ENCODE measurements at places on chromosomes 6 and 20. TPM values are rescaled to one million over a fixed set of nuclear protein-coding genes. Genes with fewer than 3 reads are reported as not detected.

The SAMD5 gene
- total RNA-seq = 4.8 TPM

The MACROD2 gene
- 17.1 TPM for total RNA-seq

DNA sequence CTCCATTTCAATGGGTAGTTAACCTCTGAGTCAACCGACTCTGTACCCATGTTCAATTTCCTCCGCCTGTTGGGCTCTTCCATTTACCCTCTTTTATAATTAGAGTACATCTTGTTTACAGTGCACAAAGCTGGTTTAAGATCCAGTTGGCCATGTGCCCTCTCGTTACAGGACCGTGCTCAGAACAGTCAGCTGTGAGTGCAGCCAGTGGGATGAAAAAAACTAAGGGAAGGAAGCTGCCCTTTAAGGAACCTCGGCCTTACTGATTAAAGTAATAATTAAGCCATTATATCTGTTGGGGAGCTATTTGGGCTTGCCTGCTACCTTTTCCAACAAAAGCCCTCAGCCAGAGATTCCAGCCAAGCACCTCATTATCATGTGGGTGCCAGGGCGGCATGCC is 68.8 kb downstream of the TMEM170B start:
- no peak for DNase-seq

The ISM1 gene
- total RNA-seq = 8.4 TPM

DNA sequence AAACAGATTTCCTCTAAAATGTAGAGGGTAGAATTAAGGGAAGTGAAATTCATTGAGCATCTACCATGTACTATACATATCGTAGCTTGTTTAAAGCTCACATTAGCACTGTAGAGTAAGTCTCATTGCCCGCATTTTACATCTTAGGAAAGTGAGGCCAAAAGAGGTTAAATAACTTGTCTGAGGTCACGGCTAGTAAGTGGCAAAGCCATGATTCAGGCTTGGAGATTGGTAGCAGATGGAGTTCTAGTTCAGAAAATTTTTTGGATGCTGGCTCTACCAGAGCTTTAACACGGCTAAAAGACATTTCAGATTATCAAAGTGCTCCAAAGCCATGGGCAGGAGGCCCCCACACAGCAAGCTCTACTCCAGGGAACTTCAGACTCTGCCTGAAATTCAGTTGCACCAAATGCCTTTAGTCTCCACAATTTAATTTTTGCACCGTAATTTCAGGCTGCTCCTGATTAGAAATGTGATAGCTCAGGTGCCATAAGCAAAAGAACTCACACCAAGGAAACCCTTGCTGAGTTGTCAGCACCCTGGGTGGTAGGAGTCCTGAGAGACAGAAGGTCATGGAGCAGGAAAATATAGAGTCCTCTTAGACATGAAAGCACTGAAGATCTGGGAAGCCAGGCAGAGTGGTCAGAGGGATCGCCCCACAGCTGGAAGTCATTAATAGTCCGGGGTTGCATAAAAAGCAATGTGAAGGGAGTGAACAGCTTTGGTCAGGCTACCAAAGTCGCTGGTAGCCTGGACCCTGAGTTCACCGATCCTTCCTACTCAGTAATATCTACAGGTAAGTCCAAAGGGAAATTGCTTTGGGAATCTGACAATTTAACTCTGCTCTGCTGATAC is 55.2 kb upstream of the ASIP start:
- no peak for DNase-seq

DNA sequence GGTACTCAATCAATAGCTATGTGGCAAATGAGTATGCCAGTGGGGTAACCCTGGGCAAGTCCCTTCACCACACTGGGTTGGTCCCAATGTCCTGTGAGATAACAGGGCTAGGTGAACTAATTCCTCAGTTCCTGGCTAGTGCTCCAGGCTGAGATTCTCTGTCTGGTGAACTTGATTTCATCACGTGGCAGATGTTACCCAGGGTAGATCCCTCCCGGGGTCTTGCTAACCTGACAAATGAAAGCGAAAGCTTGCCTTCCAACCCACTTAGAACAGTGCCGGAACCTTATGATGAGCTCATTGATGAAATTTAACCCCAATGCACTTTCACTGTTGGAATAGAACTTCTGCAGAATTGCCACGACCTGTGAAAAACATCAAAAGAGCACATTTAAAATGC is 6.6 kb upstream of the ANKRD60 start:
- peak; percentile 18 for DNase-seq

DNA sequence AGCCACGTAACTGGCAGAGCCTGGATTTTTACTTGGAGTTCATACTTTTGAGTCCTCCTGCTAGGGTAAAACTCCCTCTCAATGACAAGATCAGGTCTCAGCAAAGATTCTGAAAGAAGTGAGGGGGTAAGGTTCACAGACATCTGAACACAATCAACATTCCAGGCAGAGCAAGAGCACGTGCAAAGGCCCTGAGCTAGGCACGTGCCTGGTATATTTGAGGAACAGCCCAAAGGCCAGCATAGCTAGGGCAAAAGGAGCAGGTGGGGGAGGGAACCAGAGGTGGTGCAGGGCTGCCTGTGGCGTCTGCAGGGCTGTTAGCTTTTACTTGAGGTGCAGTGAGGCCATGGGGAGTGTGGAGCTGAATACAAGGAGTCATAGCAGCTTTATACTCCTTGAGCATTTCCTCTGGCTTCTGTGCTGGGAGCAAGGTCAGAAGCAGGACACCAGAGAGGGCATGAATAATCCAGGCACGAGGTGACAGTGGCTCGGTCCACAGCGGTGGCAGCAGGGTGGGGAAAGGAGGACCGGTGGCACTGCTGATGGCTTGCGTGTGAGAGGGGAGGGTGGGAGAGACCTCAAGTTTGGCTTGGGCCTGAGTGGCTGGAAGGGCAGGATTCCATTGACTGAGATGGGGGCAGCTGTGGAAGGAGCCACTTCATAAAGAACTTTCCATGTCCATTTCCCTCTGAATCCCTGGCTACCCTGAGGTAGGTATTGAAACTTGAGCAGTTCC is 57.0 kb downstream of the DLGAP4 start:
- no peak for DNase-seq

- no peak for DNase-seq
These were observed 275.8 kb upstream of the RUNX2 start for GRCh38 chr6:45052325-45052724.

- DNase-seq = peak; percentile 84
These were observed 5.1 kb upstream of the BPI start for GRCh38 chr20:38298768-38299288.

The FAXC gene
- total RNA-seq = 2.7 TPM

The SLC22A7 gene
- not detected for total RNA-seq

- no peak for DNase-seq
These were observed 1.1 kb downstream of the TBC1D32 start for GRCh38 chr6:121333196-121333595.

GRCh38 chr6:26327450-26328264 is 37.3 kb upstream of the BTN3A2 start:
- DNase-seq = no peak

DNA sequence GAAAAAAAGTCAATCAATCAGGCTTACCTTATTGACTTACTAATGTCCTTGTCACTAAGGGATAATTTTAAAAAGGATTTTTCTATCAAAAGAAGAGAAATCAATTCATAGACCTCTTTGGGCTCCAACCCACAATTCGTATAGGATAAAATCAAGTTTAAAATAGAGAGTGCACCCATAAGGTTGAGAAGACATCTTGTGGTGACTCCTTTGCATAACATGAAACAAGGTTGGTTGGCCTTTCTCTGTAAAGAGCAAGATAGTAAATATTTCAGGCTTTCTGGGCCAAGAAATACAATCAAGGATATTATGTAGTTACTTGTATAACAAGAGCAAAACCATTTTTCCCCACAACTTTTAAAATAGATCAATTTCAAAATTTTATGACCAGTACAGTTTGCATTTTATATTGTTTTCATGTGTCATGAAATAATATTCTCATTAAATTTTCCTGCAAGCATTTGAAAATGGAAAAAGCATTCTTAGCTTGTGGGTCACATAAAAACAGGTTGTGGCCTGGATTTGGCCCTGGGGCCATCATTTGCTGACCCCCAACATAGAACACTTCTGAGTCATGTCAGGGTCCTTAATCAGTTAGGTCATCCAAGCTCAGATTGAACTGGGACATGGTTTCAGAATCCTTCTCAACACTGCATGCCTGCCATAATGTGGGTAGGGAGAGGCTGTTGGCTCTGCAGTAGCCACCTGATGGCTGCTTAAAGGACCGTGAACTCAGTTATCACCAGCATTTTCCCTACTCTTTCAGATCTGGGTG is 76.7 kb downstream of the MYB start:
- DNase-seq = no peak

The CLVS2 gene
- total RNA-seq = 0.18 TPM

- peak; percentile 73 for DNase-seq
These were observed 3.0 kb upstream of the ZBTB22 start for GRCh38 chr6:33320315-33321181.

DNA sequence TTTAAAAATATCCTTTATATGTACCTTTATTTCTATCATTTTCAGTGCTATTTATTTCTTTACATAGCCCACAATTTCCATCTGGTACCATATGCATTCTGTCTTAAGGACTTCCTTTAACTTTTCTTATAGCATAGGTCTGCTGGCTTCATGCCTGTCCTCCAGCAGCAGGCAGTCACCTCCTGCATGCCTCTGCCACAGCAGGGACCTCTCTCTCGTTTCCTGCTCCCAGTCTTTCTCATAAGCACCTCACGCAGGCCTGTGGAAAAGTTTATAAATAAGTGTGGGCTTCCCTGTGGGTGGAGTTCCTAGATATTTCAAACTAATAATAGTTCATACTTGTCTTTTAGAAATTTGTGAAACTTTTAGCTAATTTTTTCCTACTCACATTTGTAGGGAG is 133.9 kb downstream of the KCNQ5 start:
- no peak for DNase-seq

The KCNG1 gene
- 22.4 TPM for total RNA-seq

The FAM209B gene
- not detected for total RNA-seq

- no peak for DNase-seq
These were observed 158.7 kb upstream of the PDE10A start for GRCh38 chr6:165821754-165822153.

- peak; percentile 60 for DNase-seq
These were observed 2.1 kb downstream of the SALL4 start for GRCh38 chr20:51800060-51800871.

DNA sequence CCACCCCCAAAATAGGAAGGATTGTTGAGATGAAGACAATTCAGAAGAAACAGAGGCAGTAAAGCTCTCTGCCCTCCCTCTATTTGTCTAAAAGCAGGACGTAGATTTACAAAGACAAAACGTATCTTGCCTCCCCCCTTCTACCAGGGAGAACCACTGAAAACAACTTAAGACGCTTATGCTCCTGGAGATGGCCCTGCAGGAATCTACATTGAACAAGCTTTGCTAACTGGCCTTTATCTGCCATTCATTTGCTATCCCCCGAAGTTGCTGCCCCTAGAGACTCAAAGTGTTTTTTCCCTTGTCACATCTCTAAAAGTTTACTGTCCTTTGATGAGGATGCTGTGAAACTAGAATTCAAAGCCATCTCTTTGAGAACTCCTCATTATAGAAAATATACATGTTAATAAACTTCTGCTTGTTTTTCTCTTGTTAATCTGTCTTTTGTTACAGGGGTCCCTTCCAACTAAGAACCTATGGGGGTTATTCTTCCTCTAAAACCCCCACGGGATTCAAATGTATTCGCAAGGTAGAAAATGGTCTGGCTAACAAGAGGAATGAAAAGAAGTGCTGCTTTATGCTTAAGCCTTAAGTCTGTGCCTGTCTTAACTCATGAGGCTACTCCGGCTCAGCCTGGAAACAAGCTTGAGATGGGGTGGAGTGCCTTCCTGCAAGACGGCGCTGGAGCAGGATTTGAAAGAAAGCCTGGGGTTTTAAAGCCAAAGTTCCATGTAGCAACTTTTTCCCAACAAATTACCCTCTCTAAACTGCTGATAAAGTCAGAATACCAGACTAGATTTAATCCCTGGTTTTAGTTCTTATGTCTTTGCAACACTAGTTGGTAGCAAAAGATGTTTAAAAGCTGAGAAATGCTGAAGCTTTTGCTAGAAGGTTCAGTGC is 88.0 kb downstream of the CLIC5 start:
- DNase-seq = no peak

- no peak for DNase-seq
These were observed 737.9 kb upstream of the SLC35B3 start for GRCh38 chr6:9173229-9173628.

DNA sequence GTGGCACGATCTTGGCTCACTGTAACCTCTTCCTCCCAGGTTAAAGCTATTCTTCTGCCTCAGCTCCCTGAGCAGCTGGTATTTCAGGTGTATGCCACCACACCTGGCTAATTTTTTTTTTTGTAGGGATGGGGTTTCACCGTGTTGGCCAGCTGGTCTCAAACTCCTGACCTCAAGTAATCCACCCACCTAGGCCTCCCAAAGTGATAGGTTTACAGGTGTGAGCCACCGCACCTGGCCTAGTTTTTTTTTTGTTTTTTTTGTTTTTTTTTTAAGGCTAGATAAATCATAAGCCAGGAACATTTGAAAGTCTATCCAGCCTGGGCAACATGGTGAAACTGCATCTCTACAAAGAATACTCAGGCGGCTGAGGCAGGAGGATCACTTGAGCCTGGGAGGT is 10.9 kb downstream of the RRP36 start:
- no peak for DNase-seq

- no peak for DNase-seq
These were observed 34.9 kb downstream of the RNF24 start for GRCh38 chr20:3980260-3981131.

GRCh38 chr20:59814840-59815340 is 118.5 kb downstream of the SYCP2 start:
- DNase-seq = no peak

The SLC18B1 gene
- 12.8 TPM for total RNA-seq

- no peak for DNase-seq
These were observed 148.5 kb downstream of the SYNDIG1 start for GRCh38 chr20:24617757-24618450.

The SAMD3 gene
- total RNA-seq = 1.9 TPM

DNA sequence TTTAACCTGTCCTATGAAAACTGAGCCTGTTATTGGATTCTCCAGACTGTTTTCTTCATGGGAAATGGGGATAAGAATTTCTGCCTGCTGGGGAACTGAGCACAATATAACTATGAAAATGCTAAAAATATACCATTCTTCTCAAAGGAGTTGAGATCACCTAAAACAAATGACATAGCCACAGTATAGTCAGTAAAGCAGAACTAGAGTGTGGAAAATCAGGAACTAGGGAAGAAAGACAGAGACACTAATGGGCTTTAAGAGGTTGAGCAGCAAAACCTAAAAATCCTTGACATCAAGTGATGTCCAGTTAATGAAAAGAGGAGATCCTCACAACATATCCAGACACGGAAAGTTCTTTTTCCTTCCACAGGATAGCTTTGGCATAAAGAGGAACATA is 215.7 kb upstream of the CST7 start:
- DNase-seq = no peak

- no peak for DNase-seq
These were observed 68.6 kb downstream of the PHF20 start for GRCh38 chr20:35840421-35840820.

The IL17F gene
- not detected for total RNA-seq

The ORC3 gene
- total RNA-seq = 34.9 TPM

The TREM2 gene
- total RNA-seq = 9.4 TPM

Measured in ureter (tissue), 1 donor.